ENCODE measurements at places on chromosomes 16 and 17. TPM values are rescaled to one million over a fixed set of nuclear protein-coding genes. Genes with fewer than 3 reads are reported as not detected.

Gene VAC14
- polyA plus RNA-seq = 41.8 TPM

Gene TBC1D3I
- polyA plus RNA-seq = not detected

Gene PRR29
- 0.03 TPM for polyA plus RNA-seq

Gene SLC22A31
- polyA plus RNA-seq = 0.15 TPM

Gene SHISA9
- 0.01 TPM for polyA plus RNA-seq

Gene STX4
- polyA plus RNA-seq = 59.7 TPM

Gene GSG1L2
- not detected for polyA plus RNA-seq

Gene HOXB5
- not detected for polyA plus RNA-seq

Gene FTO
- polyA plus RNA-seq = 14.0 TPM

Gene OSGIN1
- polyA plus RNA-seq = 1.9 TPM

Gene GINS3
- 9.8 TPM for polyA plus RNA-seq

Gene SCIMP
- polyA plus RNA-seq = not detected

Gene DNAH2
- 0.09 TPM for polyA plus RNA-seq

Gene TP53TG3B
- polyA plus RNA-seq = not detected

All from foreskin keratinocyte (primary cell).